ENCODE measurements at places on chromosomes 13 and 19.

DNA sequence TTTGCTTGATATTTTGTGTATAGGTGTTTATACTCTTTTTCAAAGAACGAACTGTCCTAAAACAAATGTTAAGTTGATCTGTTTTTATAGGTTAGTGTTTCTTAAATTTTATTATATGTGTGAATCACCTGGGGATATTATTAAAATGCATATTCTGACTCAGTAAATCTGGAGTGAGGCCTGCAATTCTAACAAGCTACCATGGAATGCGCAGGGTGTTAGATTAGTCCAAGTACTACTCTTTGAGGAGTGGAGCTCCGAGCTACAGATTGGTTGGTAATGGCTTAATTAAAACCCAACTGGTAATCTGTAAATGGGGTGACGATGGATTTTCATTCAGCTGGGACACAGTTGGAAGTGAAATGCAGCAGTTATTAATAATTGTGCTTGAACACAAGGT lies 214.1 kb upstream of the UFM1 start:
- DNase-seq, result no peak

GRCh38 chr13:41196011-41196410 lies 1.6 kb upstream of the KBTBD7 start:
- DNase-seq, result no peak

DNA sequence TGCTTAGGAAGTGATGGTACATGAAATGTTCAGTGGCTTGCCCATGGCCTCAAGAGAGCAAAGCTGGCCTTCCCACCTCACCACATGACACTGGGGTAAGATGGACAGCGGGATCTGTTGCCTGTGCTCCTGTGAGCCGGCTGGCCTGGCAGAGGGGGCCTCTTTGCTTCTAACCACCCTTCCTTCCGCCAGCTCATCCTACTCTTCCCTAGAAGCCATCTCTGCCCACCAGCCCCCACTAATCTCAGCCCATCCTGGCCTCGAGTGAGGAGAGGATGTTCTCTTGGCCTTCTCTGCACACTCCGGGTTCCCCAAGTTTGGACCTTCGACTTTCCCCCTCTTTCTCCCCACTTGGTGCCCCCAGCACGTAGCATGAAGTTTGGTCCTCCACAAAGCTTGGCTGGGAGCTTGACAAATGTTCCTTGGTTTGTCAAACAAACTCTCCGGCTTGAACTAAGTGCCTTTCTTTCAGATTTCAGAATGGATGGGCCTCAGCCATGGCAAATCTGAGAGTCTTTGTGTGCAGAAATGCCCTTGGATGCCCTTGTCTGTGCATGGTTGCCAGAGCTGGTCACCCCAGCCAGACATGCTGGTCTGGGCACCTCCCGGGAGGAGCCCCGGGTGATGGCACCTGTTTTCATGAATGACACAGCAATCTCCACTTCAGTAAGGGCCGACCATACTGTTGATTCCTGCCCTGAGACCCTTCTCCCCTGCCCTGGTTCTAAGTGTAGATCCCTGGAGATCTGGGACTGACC lies 145.5 kb downstream of the URI1 start:
- DNase-seq, result no peak

GRCh38 chr19:54271106-54271505 lies 9.8 kb downstream of the LILRB2 start:
- DNase-seq, result peak; percentile 7

DNA sequence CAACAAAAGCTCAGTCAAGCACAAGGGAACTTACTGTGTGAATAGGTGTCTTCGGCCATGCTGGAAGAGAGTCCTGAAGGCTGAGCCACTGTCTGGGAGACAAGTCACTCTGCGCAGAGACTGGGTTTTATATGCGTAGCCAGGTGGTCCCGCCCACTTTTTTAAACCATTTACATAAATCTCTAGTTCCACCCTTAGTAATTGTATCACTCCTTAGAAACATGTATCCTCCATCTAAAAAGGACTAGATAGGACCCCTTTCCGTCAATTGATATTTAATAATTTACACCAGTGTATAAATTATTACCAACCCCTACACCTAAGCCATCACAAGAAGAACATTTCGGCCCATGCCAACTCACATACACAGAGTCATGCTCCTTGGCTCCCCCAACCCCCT lies at the start of gene DUXA:
Gene DUXA, minus strand, starts transcription at position 101 of the 400 bp plus-strand sequence. Its CDS starts 42 bp downstream, at position 59.
- DNase-seq, result no peak

GRCh38 chr13:27822258-27822872 lies 30.1 kb downstream of the GSX1 start:
- no peak for DNase-seq

GRCh38 chr19:27718234-27718633 lies 1494.7 kb downstream of the UQCRFS1 start:
- no peak for DNase-seq

- DNase-seq, result no peak
Measured at GRCh38 chr13:102868366-102868936, 22.6 kb downstream of the ERCC5 start.

- no peak for DNase-seq
Measured at GRCh38 chr13:80946008-80946802, 605.3 kb upstream of the SPRY2 start.

DNA sequence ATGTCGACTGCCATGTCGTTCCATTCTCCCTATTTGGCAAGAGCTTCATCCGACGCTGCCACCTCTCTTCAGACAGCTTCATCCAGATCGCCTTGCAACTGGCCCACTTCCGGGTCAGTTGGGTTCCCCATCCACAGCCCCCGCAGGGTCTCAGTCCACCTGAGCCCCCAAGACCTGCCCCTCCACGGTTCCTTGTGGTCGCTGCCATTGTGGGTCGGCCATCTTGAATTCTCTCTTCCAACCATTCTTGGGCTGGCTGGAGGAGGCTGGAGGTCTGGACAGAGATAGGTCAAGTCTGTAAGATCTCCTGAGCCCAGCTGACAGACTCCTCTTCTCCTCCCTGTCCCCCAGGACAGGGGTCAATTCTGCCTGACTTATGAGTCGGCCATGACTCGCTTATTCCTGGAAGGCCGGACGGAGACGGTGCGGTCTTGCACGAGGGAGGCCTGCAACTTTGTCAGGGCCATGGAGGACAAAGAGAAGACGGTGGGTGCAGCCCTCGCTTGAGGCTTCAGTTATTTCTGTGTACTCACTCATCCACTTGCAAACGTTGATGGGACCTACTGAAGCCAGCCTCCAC lies 19.5 kb downstream of the CPT1C start:
- no peak for DNase-seq
